Activated gamma-delta T cell (primary cell): ENCODE measurements at places on chromosomes 4 and X.

GRCh38 chr4:52870225-52870624, 8.1 kb downstream of the RASL11B start:
- DNase-seq, result no peak

- DNase-seq, result no peak
Observed at GRCh38 chr4:102348701-102349100, 3.4 kb upstream of the SLC39A8 start.

DNA sequence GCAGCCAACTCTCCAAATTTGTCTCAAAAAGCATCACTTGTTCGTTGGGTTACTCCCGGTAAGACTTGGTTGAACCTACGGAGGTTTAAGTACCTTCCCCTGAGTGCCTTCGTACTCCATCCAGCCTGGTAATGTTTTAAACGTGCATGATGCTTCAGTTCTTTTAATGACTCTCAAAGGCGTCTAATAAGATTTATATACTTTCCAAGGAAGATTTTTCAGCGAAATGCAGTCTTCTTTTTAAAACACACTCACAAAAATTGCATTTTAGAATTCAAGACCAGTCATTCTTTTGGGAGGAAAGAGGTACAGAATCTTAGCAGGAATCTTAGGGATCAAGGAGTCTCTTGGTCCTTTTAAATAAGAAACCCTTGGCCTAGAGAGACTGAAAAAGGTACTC, 430 bp upstream of the TRPC3 start:
- no peak for DNase-seq

DNA sequence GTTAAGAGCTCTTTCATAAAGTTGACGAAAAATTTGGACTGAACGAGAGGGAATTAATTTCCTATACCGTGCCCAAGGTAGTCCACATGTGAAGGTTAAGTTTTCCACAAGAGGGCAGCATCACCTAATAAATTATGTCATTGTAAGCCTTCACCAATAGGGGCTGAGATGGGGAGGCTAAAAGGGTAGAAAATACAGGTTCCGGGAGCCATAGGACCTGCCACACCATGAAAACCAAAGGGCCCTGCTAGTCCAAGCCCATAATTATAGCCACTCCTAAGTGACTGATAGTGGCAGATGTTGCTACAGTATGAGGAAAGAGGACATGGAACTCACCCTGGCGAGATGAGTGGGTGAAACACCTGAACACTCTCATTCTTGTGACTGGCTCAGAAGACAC, 122.2 kb downstream of the SHROOM4 start:
- DNase-seq, result no peak

DNA sequence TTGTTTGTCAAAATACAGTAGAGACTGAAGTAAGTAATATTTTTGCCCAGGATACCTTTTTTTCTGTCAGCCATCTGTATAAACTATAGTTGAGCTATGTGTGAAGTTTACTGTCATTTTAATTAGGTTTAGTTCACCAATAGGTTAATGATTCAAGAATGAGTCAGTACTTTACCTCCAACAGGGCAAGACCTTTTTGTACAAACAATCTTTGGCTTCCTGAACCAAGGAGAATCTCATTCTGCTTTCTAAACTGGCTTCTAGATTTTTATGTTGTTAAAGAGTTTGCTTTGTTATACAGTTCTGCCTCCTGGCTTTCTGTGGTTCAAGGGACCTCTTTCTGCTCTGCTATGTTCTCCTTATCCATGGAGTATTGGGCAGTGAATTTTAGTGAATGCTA, 412.0 kb upstream of the NR3C2 start:
- no peak for DNase-seq

DNA sequence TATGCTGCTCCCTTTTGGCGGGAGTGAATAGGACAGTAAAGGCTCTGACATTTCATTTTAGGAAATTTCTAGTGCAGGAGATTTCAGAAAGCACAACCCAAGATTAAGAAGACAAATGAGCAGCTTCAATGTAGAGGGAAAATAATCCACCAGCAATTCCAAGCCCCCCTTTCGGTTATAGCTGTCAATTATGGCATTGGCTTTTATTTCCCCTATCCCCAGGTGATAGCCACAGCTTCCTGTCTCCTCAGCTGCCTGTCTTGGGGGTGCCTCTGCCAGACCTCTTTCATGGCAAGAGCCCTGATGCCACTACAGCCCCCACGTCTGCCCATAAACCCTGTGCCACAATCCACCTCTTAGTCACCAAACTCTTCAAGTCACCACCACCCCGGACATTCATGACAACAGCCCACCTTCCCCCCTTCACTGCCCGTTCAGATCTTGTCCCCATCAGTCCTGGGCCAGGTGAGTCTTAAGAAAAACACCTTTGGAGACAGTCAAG, 48.4 kb upstream of the CLNK start:
- DNase-seq, result no peak

DNA sequence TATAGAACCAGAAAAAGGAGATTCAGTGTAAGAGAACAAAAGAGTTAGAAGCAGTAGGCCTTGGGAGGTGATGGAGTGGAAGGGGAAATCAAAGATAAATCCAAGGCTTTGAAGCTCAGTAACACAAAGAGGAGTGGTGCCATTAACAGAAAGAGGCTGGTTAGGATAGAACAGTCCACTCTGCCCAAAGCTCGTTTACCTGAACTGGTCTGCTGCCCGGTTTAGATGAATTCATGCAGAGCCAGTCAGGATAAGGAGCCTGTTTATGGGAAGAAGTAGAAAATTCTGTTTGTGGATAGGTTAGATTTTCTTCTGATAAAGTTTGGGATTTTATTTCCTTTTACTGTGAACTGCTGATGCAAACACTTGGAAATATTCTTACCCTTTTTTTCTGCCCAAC, 80.6 kb downstream of the HMGB2 start:
- DNase-seq, result no peak

DNA sequence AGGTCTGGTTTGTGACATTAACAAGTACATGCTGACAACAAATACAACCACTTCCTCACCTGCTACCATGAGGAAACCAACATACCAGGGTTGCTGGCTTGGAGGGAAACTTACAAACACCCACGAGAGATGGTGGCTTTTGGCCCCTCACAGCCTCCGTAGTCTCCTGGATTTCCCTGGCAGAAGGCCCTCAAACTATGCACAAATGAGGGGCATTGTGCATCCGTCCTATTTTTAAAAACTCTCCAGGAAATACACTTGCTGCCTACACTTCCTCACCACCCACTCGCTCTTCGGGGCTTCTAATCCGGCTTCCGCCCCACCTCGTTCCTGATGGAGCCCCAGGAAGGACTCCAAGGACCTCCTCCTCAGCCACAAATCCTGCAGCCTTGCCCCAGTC, 355.0 kb upstream of the GATB start:
- DNase-seq, result no peak

DNA sequence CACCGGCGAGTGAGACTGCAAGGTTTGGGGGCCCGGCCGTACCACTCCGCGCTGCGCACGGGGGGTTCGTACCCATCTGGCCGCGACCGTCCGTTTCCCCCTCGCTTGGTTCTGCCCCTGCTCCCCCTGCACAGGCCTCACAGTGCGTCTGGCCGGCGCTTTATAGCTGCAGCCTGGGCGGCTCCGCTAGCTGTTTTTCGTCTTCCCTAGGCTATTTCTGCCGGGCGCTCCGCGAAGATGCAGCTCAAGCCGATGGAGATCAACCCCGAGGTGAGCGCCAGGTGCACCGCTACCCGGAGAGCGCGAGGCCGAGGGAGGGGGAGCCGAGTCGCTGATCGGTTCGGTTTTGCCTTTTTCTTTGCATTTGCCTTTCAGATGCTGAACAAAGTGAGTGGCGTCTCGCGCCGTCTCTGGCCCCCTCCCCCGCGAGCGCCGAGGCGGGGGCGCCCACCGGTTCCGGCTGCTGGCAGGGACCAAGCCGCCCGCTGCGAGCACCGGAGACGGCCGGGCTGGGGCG, at the start of gene UCHL1:
Gene UCHL1 (plus strand): TSS at position 189 of the 517 bp plus-strand sequence. CDS start 49 bp downstream, at position 238.
- DNase-seq, result no peak

- no peak for DNase-seq
Observed at GRCh38 chrX:29666366-29666765, 549.0 kb upstream of the MAGEB2 start.

GRCh38 chr4:5927747-5928146, 34.9 kb upstream of the CRMP1 start:
- no peak for DNase-seq

DNA sequence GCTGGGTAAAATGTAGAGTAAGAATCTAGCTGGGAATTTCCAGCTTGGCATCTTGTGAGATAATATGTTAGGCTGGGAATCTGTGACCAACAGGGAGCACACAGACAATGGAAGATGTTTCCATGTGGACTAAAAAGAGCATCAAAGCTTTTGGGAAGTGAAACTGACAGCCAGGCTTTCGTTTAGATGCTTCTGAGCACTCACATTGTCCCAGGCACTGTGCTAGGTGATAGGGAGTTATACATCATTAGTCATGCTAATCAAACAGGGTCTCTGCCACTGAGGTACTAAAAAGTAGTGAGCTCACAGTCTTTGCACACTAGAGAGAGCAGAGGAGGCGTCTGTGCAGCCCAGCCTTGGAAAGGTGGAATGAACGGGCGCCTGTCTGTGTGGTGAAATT, 101.9 kb upstream of the SCOC start:
- DNase-seq, result no peak
